Hematopoietic multipotent progenitor cell treated with erythropoietin and hydrocortisone succinate and interleukin-3 and kit ligand, for 17 days (in vitro differentiated cells): ENCODE measurements at places on chromosomes 2 and 18.

DNA sequence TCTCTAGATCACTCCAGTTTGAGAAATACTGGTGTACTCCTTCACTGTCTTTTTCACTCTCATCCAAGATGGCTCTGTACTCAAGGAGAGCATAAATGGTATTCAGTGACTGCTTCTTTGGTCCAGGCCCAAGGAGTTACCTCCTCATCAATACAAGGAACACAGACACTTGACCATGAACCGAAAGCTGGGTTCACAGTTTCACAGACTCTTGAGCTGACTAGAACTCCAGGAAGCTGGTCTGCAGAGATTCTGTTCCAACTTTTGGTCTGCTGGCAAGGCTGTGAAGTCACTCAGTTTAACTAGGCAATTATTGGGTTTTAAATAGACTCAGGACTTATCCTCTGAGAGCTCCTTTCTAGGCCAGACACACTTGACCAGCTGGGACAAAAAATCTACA, 7.4 kb upstream of the IGFBP5 start:
- no peak for DNase-seq

- no peak for DNase-seq
Measured at GRCh38 chr2:30271301-30271700, 40.0 kb downstream of the LBH start.

DNA sequence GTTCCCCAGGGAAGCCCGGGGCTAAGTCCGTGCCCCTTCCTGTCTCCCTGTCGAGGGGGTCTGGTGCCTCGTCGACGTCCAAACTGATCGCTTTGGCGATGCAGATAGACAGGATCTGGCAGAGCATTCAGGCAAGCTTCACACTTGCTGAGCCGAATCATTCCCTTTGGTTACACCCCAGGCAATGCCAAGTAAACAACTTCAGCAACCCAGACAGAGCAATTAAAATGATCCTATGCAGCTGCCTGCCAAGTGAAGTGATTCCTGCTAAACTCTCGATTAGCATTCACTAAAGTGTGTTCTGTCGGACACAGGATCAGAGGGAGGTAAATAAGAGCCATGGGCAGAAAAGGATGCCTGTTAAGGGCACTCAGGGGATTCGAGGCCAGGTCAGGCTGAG, 108.2 kb upstream of the RAB12 start:
- DNase-seq = no peak

GRCh38 chr18:26703170-26703930, 155.0 kb upstream of the KCTD1 start:
- DNase-seq = no peak

DNA sequence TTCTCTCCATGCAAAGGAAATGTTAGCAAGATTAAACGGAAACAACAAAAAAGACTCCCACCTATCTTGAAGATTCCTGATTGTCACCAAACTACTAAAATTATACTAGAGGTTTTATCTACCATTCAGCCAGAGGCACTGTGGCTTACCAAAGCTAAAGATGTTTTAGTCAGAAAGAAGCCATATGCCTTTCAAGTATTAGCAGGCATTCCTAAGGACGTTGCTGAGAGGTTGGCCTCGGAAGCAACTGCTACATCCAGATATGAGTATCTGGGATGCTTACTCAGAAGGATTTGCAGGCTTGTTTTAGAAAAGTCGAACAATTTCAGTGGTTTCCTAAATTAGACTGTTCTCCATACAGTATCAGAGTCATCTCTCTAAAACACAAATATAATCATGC, 88.3 kb upstream of the UBE2E3 start:
- no peak for DNase-seq

GRCh38 chr2:18690342-18690741, 101.0 kb upstream of the NT5C1B start:
- no peak for DNase-seq
